ENCODE measurements at places on chromosomes 4 and X. TPM values are rescaled to one million over a fixed set of nuclear protein-coding genes. Genes with fewer than 3 reads are reported as not detected.

Gene HSFX4
- not detected for total RNA-seq

Gene POF1B
- total RNA-seq = 34.2 TPM

Gene GAR1
- 3.8 TPM for total RNA-seq

Gene MCF2
- not detected for total RNA-seq

Gene ZNF81
- 2.0 TPM for total RNA-seq

Gene BMX
- not detected for total RNA-seq

Gene NPY5R
- total RNA-seq = not detected

Gene CDKL2
- total RNA-seq = 0.58 TPM

Gene IBSP
- not detected for total RNA-seq

Gene SPP1
- 3.5 TPM for total RNA-seq

Gene CTAG1B
- total RNA-seq = not detected

Gene TCEAL3
- total RNA-seq = 33.6 TPM

Gene EVC
- 18.0 TPM for total RNA-seq

Gene WDFY3
- 42.4 TPM for total RNA-seq

Gene PABPC1L2A
- not detected for total RNA-seq

Gene SOX3
- total RNA-seq = not detected

Gene HERC6
- total RNA-seq = 1.7 TPM

Gene MAOA
- total RNA-seq = 70.9 TPM

Gene LPAR4
- not detected for total RNA-seq

Gene FAM236A
- not detected for total RNA-seq

Gene SERPINA7
- not detected for total RNA-seq

Gene FGF2
- 29.2 TPM for total RNA-seq

Gene DCAF4L1
- not detected for total RNA-seq

Gene APLN
- not detected for total RNA-seq

Gene CXCR3
- not detected for total RNA-seq

Gene HCFC1
- 61.6 TPM for total RNA-seq

Gene KDR
- total RNA-seq = 8.2 TPM

Gene DHX15
- total RNA-seq = 106 TPM

Gene SYNPO2
- 467 TPM for total RNA-seq

Gene XAGE1A
- total RNA-seq = not detected

Gene GLOD5
- total RNA-seq = not detected

Gene KLHL34
- total RNA-seq = not detected

Gene FMR1NB
- not detected for total RNA-seq

Gene CITED1
- total RNA-seq = 1.7 TPM

Gene REELD1
- total RNA-seq = not detected

Gene VSIG4
- 45.4 TPM for total RNA-seq

Gene THAP9
- total RNA-seq = not detected

Gene PSAPL1
- total RNA-seq = not detected

Gene BCORL1
- total RNA-seq = 2.2 TPM

Gene SPANXB1
- total RNA-seq = not detected

Gene TCEAL6
- total RNA-seq = not detected

Gene RS1
- not detected for total RNA-seq
